ENCODE measurements at places on chromosomes 5 and 9. TPM values are rescaled to one million over a fixed set of nuclear protein-coding genes. Genes with fewer than 3 reads are reported as not detected.

GRCh38 chr5:143471041-143471509, 67.6 kb upstream of the NR3C1 start:
- no peaks in the 10 kb centered on the region for H3K4me1 ChIP-seq
- H3K4me3 ChIP-seq = no peak overlapping the region
- no peak overlapping the region for H3K27ac ChIP-seq
- H3K27me3 ChIP-seq = no peaks in the 10 kb centered on the region

DNA sequence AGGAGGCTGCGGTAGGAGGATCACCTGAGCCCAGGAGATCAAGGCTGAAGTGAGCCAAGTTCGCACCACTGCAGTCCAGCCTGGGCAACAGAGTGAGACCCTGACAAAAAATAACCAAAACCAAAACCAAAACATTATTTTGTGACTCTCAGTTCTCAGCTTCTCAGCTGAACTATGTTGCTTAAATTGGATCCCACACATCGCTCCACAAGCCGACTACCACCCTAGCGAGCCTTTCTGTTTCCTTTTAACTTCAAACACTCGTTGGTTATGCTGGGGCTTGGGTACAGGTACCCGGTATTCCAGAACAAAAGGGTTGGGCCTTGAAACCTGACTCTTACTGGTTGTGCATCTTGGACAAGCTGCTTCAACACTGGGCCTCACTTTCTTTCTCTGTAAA, 3.8 kb upstream of the PTGS1 start:
- peaks cover 16% of the 10 kb centered on the region for H3K27me3 ChIP-seq
- H3K4me3 ChIP-seq = no peak overlapping the region
- DNase-seq = no peak

DNA sequence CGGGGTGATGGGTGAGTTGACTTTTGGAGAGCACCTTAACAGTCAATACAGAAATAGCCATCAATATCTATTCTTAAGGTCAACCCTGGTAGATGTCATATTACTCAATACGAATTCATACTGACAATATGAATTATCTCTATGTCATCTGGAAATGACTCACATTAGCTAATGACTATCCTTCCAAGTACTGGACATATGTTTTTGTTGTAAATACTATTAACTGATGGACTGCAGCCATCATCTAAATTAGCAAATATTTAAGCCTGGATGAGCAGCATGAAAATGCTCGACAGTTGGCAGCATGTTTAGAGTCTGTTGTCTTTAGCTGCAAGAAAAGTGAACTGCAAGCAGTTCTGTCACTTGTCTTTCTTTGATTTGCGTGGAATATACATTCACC, 19.6 kb upstream of the ISOC1 start:
- no peak overlapping the region for H3K27ac ChIP-seq
- no peaks in the 10 kb centered on the region for H3K4me1 ChIP-seq
- H3K4me3 ChIP-seq = no peak overlapping the region
- peaks cover 7% of the 10 kb centered on the region for H3K27me3 ChIP-seq

Gene PRELID2
- 0.44 TPM for total RNA-seq

Gene CDH6
- not detected for total RNA-seq

Gene SNCAIP
- not detected for total RNA-seq

GRCh38 chr9:78590068-78590467, 293.1 kb downstream of the PSAT1 start:
- no peak for DNase-seq
- H3K36me3 ChIP-seq = no peaks in the 10 kb centered on the region
- no peak overlapping the region for H3K4me3 ChIP-seq
- no peak overlapping the region for H3K27ac ChIP-seq

GRCh38 chr5:94309141-94309540, 309.3 kb downstream of the KIAA0825 start:
- no peaks in the 10 kb centered on the region for H3K36me3 ChIP-seq
- H3K27me3 ChIP-seq = no peaks in the 10 kb centered on the region
- H3K4me3 ChIP-seq = no peak overlapping the region
- no peaks in the 10 kb centered on the region for H3K4me1 ChIP-seq
- no peak overlapping the region for H3K27ac ChIP-seq

DNA sequence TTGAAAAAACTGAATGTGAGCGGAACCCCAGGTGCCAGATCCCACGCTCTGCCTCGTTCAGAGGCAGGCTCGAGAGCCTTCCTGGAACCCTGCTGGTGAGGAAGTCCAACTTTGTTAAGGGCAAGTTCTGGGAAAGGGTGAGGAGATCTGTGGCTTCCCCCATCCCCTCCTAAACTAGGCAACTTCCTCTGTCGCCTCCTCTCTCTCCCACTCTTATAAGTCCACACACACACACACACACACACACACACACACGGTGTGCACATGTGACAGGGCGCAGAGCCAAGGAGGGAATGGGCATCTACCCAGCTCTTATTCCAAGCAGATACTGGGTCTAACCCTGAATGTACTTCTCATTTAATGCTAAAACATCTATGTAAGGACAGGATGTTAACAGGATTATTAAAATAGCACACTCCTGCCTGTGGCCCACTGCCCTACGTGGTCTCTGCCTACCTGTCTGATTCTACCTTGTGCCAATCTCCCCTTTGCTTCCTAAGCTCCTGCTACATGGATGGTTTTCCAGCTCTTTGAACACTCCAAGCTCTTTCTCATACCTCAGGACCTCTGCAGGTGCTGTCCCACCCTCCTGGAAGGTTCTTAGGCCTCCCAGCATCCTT, 72.4 kb upstream of the FBXW11 start:
- H3K4me1 ChIP-seq = peaks cover 17% of the 10 kb centered on the region
- H3K4me3 ChIP-seq = no peak overlapping the region
- H3K36me3 ChIP-seq = peaks cover 93% of the 10 kb centered on the region
- H3K27ac ChIP-seq = peak overlapping the region; percentile 23

Gene ZSWIM6
- total RNA-seq = 4.1 TPM

Gene CYSRT1
- total RNA-seq = 0.42 TPM

- no peak for DNase-seq
- H3K36me3 ChIP-seq = peaks cover 81% of the 10 kb centered on the region
- H3K27me3 ChIP-seq = no peaks in the 10 kb centered on the region
- H3K4me1 ChIP-seq = peaks cover 12% of the 10 kb centered on the region
- no peak overlapping the region for H3K4me3 ChIP-seq
- no peak overlapping the region for H3K27ac ChIP-seq
Observed at GRCh38 chr5:458547-459353, 15.8 kb downstream of the EXOC3 start.

GRCh38 chr9:90857091-90857490, 55.5 kb downstream of the SYK start:
- no peaks in the 10 kb centered on the region for H3K36me3 ChIP-seq
- no peak for DNase-seq
- H3K4me3 ChIP-seq = no peak overlapping the region
- H3K27me3 ChIP-seq = peaks cover 6% of the 10 kb centered on the region
- no peak overlapping the region for H3K27ac ChIP-seq
- peaks cover 2% of the 10 kb centered on the region for H3K4me1 ChIP-seq

- no peaks in the 10 kb centered on the region for H3K4me1 ChIP-seq
- DNase-seq = no peak
- peaks cover 6% of the 10 kb centered on the region for H3K27me3 ChIP-seq
- H3K27ac ChIP-seq = no peak overlapping the region
Observed at GRCh38 chr5:10982626-10983025, 221.6 kb upstream of the DAP start.

DNA sequence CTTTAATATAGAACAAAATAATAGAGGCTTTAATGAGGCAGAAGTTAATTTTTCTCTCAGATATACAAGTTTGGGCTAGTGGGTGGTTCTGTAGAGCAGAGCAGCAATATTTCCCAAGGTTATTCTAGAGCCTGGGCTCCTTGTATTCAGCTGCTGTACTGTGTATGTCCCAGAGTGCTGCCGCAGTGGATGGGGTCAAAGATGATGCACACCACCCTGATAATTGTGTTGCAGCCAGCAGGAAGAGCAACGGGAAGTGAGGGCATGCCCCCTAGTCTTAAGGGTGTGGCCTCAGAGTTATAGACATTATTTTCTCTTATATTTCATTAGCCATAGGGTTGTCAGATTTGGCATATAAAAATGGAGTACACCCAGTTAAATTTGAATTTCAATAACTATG, 23.9 kb upstream of the KIF4B start:
- H3K27me3 ChIP-seq = peaks cover 3% of the 10 kb centered on the region
- no peak overlapping the region for H3K27ac ChIP-seq
- H3K36me3 ChIP-seq = no peaks in the 10 kb centered on the region
- no peak for DNase-seq

Gene SLC46A2
- not detected for total RNA-seq

GRCh38 chr5:141785135-141785534, 93.1 kb downstream of the PCDH1 start:
- H3K27me3 ChIP-seq = peaks cover 4% of the 10 kb centered on the region
- no peaks in the 10 kb centered on the region for H3K36me3 ChIP-seq
- no peak for DNase-seq
- H3K4me1 ChIP-seq = no peaks in the 10 kb centered on the region

Gene PCDHGA2
- total RNA-seq = not detected

Gene UAP1L1
- 6.8 TPM for total RNA-seq

GRCh38 chr5:123151227-123151909, 62.3 kb downstream of the PRDM6 start:
- H3K4me1 ChIP-seq = no peaks in the 10 kb centered on the region
- DNase-seq = no peak
- no peak overlapping the region for H3K27ac ChIP-seq
- no peak overlapping the region for H3K4me3 ChIP-seq

GRCh38 chr5:161387121-161387520, 159.4 kb downstream of the GABRB2 start:
- H3K27me3 ChIP-seq = no peaks in the 10 kb centered on the region
- H3K4me1 ChIP-seq = no peaks in the 10 kb centered on the region

GRCh38 chr5:40025586-40025985, 600.8 kb upstream of the DAB2 start:
- H3K36me3 ChIP-seq = no peaks in the 10 kb centered on the region
- no peaks in the 10 kb centered on the region for H3K4me1 ChIP-seq
- DNase-seq = no peak
- no peaks in the 10 kb centered on the region for H3K27me3 ChIP-seq
- no peak overlapping the region for H3K4me3 ChIP-seq
- no peak overlapping the region for H3K27ac ChIP-seq

Gene TRMO
- 45.8 TPM for total RNA-seq

DNA sequence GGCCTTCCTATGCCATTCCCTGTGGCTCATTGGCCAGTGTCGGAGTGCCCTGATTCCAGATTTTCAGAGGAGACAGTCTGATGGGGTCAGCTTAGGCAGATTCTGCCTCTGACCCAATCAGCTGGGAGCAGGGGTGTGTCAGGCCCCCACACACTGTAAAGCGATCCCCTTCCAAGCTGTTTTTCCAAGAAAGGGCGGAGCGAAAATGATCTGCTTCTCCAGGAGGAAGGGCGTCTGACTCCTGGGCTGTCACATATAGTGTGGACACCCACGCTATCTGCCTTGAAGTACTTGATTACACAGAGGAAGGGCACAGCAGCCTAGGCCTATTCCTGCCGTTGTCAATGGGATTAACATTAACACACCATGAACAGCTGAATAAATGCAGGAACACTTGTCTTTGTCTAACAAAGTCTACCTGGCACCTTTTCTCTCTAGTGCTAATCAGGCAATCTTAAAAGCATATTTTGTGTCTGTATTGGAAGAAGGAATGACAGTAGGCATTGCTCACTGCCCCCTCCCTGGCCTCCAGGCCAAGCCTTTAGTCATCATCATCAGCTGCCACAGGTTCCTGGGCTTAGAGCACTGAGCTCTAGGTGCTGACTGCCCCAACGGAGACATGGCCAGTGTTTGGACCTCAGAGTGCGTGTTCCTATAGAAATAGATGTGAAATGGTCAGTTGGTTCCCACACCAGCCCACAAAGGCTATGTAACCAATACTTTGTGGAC, 218.7 kb downstream of the MELK start:
- no peaks in the 10 kb centered on the region for H3K36me3 ChIP-seq
- DNase-seq = no peak
- no peak overlapping the region for H3K4me3 ChIP-seq
- H3K27ac ChIP-seq = no peak overlapping the region
- peaks cover 4% of the 10 kb centered on the region for H3K27me3 ChIP-seq
- H3K4me1 ChIP-seq = no peaks in the 10 kb centered on the region

DNA sequence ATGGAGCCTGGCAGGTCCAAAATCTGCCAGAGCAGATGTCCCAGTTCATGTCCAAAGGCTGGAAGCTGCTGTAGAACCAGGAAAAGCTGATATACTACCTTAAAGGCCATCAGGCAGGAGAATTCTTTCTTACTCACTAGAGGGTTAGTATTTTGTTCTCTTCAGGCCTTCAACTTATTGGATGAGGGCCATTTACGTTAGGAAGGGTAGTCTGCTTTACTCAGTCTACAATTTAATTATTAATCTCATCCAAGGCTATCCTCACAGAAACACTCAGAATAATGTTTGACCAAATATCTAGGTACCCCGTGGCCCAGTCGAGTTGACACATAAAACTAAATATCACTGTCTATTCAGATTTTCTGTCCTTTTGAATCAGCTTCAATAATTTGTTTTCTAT, 437.4 kb downstream of the TLE4 start:
- no peaks in the 10 kb centered on the region for H3K27me3 ChIP-seq
- no peaks in the 10 kb centered on the region for H3K4me1 ChIP-seq
- H3K36me3 ChIP-seq = no peaks in the 10 kb centered on the region
- H3K4me3 ChIP-seq = no peak overlapping the region
- no peak overlapping the region for H3K27ac ChIP-seq
- DNase-seq = no peak

GRCh38 chr9:27719711-27720110, 146.4 kb upstream of the C9orf72 start:
- no peaks in the 10 kb centered on the region for H3K4me1 ChIP-seq
- H3K36me3 ChIP-seq = no peaks in the 10 kb centered on the region
- H3K27ac ChIP-seq = no peak overlapping the region
- no peak for DNase-seq
- no peaks in the 10 kb centered on the region for H3K27me3 ChIP-seq

- no peak overlapping the region for H3K4me3 ChIP-seq
- H3K4me1 ChIP-seq = no peaks in the 10 kb centered on the region
- H3K36me3 ChIP-seq = no peaks in the 10 kb centered on the region
- no peak for DNase-seq
- no peak overlapping the region for H3K27ac ChIP-seq
- no peaks in the 10 kb centered on the region for H3K27me3 ChIP-seq
Observed at GRCh38 chr9:99732715-99733114, 89.0 kb upstream of the NR4A3 start.

Gene PCDHGA12
- not detected for total RNA-seq

- no peaks in the 10 kb centered on the region for H3K27me3 ChIP-seq
- H3K4me1 ChIP-seq = peaks cover 38% of the 10 kb centered on the region
- DNase-seq = no peak
- H3K36me3 ChIP-seq = peaks cover 43% of the 10 kb centered on the region
- H3K27ac ChIP-seq = no peak overlapping the region
- H3K4me3 ChIP-seq = peak overlapping the region; percentile 72
Observed at GRCh38 chr9:131530546-131530919, 530 bp downstream of the UCK1 start.

GRCh38 chr5:154727361-154727760, 27.8 kb upstream of the LARP1 start:
- H3K27ac ChIP-seq = no peak overlapping the region
- H3K4me3 ChIP-seq = no peak overlapping the region
- DNase-seq = no peak

- peaks cover 19% of the 10 kb centered on the region for H3K4me1 ChIP-seq
- H3K36me3 ChIP-seq = no peaks in the 10 kb centered on the region
- no peak overlapping the region for H3K27ac ChIP-seq
- H3K4me3 ChIP-seq = no peak overlapping the region
- H3K27me3 ChIP-seq = peaks cover 25% of the 10 kb centered on the region
Observed at GRCh38 chr5:138755084-138755748, 2.0 kb downstream of the CTNNA1 start.
